HL-60 (cell line): ENCODE measurements at places on chromosomes 2 and 18.

- no peak for DNase-seq
Measured at GRCh38 chr18:75164479-75164878, 44.5 kb downstream of the PTGR3 start.

GRCh38 chr2:104853534-104854497 is at the start of gene POU3F3:
TSS of gene POU3F3 (plus strand) at chr2:104854115. CDS start at chr2:104855511, 1,396 bp downstream.
- peak; percentile 49 for DNase-seq

DNA sequence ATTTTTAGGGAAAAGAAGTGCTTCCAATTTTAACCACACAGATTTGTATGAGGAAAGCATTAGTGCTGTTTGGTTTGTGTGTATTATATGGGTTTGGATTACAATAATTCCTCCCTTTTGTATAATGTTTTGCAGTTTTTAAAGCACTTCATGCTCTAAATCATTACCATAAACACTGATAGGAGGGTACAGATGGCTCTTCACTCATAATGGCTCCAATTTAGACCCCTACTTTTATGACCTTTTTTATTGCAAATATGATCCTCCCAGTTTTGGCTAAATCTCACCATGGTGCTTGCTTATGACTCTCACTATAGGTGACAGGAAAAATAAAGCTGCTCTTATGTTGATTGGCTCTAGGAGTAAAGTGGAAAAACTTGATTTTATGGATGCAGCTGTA is 23.8 kb upstream of the TMEM17 start:
- no peak for DNase-seq

DNA sequence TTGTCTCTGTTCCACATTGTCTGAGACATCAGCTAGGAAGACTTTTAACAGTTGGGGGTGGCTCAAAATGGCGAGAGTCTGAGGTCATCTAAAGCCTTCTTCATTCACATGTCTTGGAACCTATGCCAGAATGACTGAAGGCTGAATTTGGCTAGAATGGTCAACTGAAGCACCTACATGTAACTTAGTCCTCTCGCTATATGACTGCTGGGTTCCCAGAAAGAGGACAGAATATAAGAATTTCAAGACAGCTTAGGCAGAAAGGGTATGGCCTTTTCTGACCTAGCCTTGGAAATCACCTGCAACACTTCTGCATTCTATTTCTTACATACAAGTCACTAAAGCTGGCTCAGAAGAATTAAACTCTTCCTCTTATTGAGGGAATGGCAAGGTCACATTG is 75.6 kb upstream of the OTX1 start:
- no peak for DNase-seq

GRCh38 chr2:23246992-23247683 is 137.8 kb upstream of the KLHL29 start:
- no peak for DNase-seq

DNA sequence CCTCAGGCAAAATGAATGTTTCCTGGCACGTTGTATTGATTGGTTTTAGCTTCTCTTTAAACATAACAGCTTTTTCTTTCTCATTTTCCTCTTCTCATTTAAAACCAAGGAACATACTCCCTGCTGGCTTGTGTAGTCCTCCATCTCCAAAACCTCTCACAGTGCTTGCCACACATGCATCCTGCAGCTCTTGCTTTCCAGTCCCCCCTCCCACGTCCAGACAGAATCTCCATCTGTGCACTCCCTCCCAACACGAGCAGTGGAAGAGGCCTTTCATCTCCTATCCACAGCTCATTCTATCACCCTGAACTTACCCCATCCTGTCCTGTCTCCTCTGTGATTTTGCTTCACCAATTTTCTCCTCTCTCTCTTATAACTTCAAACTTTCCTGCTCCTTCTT is 99.6 kb upstream of the THSD7B start:
- no peak for DNase-seq
